ENCODE measurements at places on chromosomes 2 and 18.

DNA sequence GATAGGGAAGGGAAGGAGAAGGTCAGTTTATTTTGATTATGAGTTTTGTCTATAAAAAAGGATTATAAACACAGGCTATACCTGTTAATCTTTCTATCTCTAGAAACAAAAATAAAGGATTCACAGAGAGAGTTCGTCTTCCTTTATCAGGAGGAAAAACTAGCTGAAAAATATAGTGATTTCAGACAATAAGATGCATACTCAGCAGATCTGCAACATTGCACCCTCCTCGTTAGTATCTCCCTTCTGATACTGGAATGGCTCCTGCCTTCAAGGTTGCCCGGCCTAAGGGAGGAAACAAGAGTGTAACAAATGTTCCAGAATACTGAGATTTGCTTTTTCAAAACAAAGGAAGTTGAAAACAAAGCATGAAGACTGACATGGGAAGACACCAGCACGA, 48.7 kb upstream of the LRATD1 start:
- DNase-seq: no peak

- DNase-seq: no peak
Measured at GRCh38 chr2:168439536-168439935, 16.5 kb upstream of the CERS6 start.

GRCh38 chr18:46071653-46072375, at the start of gene PSTPIP2:
PSTPIP2 (minus strand) TSS chr18:46072260; CDS start chr18:46072188, 72 bp downstream.
- DNase-seq: no peak

DNA sequence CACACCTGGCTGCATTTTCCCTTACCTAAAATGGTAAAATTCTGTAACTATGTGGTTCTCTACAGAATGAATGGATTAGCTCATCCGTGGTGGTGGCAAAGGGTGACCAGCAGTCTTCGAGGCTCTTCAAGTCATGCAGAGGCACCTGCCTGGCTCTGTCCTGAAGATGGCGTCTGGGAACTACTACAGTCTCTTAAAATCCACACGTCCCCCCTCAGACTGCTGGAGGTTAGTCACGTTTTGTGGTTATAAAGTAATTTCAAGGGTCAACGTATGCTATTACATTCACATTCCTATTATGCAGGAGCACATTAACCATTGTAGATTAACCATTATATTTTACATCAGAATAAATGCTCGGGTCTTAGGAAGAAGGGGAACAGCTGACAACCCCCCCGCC, 616.7 kb downstream of the GALR1 start:
- no peak for DNase-seq

DNA sequence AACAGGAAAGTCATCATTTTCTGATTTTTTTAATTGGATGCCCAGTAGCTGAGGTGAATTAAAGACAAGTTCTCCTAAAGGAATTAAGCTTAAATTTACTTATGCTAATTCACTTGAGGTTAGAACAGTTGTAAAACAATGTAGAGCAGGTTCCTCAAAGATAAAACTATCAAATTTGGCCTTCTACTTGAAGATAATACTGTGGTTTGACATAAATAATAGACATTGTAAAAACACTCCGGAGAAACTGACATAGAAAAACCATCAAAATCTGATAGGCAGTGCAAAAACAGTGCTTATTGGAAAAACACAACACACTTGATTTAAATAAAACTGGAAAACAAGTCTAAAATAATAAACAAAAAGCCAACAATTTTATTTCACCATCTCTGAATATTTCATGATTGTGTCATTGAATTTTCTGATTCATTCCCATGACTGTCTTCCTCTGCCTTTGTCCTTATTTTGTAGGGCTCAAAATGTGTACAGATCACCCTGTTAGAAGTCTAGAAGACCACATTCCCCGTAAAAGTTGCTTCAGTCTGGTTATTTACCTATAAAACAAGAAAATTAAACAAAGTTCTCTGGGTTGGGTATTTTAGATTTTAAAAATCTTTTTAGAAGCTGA, 28.3 kb upstream of the SLC40A1 start:
- no peak for DNase-seq

DNA sequence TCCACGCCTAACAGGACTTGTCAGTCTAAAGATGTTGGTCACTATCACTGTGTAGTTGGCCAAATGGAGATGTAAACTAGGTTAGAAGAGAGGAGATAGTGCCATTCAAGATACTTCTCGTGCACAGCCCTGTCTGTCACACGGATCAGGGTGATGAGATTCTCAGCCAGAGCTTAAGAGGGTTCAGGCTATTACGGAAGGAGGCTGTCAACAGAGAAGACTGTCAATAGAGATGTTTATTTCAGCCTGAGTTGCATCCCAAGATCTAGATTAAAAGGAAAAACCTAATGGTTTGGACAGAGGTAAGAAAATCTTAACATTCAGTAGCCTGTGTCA, 83.4 kb downstream of the AAK1 start:
- no peak for DNase-seq

DNA sequence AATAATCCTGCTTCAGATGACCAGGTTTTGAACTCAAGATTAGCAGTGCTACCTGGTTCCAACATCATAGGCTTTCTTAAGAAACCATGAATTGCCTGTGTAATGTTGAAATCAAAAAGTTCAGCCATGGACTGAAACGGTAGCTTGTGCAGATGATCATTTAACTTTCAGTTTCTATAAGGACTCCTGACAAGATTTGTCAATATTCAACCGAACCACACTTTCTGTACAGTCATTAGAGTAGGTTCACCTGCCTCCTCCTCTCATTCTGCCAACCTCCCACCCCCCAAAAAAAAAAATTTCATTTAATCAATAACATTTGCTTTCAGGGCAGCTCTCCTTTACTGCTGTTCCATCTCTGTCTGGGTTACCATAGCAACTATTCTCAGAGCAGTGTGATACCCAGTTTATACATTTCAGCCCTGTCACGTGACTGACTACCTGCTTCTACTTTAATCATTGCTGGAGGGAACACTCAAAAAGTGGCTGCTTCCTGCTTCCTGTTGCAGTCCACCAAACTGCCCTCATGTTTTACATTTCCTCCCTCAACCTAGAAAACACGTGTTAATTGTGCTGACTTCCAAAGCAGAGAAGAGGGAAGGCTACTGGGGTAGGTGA, 275.5 kb downstream of the SS18 start:
- DNase-seq: no peak

- DNase-seq: no peak
Measured at GRCh38 chr2:218508299-218508698, 59.9 kb downstream of the USP37 start.

DNA sequence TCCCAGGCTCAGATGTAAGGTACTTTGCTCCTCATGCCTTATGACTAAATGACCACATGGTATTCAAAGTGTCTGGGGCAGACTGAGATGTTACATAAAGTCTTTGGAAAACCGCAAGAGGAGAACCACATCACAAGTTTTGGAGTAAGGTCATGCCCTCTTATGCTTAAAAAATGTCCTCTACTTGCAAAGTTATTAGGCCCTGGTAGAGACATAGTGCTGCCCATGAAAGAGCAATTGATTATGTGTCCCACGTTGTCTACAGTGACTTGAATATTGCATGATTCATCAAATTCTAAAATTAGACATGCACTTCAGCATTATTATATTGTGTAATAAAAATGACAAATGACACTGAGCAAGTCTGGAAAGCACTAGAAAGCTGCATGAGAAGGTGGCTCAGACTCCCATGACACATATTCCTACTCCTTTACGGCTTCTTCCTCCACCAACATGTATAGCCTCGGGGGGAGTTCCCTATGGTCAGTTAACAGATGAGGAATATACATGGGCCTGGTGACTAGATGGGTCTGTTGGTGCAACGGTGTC, 602.6 kb upstream of the VRK2 start:
- no peak for DNase-seq

DNA sequence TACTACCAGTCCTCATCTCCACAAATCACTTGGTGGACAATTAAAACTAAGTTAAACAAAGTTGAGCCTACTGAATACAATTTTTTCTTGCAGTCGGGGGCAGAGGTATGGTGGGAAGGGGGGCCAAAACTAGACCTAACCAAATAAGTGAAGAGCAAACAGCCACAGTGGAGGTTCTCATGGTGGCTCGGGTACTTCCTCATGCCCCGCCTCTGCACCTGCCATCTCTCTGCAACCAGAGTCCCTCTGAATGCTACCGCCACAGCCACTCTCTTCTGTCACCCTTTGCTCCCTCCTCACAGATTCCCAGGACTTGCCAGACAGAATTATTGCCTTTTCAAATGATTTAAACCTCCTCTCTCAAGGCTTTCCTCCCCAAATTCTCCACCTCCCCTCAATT, 204.2 kb downstream of the TMEM247 start:
- DNase-seq: no peak

GRCh38 chr2:120740765-120741524, 5.3 kb downstream of the GLI2 start:
- DNase-seq: no peak

DNA sequence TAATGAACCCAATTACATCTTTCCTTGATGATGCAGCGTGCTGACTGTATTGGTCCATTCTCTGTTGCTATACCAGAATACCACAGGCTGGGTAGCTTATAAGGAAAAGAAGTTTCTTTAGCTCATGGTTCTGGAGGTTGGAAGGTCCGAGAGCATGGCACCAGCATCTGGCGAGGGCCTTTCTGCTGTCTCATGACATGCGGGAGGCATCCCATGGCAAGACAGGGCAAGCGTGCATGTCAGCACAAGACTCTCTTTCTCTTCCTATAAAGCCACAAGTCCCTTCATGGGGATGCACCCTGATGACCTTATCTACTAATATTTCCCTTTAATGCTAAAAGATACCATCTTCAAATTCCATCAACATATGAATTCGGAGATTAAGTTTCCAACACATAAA, 122.8 kb upstream of the FHL2 start:
- no peak for DNase-seq

DNA sequence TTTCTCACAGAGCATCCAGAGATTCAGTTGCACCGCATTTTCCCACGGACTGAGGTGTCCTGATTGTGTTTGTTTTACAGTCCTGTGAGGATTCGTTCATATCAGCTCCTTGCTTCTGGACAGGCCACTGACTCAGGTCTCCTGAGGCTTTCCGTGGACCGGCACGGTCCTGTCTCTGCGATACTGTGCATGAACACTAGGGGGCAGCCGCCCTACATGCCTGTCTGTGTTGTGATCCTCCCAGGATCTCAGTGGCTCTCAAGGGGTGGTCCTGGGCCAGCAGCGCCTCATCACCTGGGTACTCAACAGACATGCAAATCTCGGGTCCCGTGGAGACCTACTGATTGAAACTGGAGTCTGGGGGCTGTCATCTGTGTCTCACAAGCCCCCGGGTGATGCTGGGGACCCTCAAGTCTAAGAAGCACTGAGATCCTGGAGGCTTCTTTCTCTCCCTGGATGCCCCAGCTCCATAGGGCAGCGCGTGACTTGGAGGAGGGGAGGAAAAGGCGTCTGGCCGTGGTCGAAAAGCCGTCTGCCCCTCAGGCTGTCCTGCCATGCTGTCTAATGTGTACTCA, 28.9 kb downstream of the IL1R2 start:
- no peak for DNase-seq

GRCh38 chr2:133157141-133157540, 411.1 kb downstream of the NCKAP5 start:
- no peak for DNase-seq

- no peak for DNase-seq
Measured at GRCh38 chr2:54161660-54162424, 46.4 kb downstream of the ACYP2 start.

DNA sequence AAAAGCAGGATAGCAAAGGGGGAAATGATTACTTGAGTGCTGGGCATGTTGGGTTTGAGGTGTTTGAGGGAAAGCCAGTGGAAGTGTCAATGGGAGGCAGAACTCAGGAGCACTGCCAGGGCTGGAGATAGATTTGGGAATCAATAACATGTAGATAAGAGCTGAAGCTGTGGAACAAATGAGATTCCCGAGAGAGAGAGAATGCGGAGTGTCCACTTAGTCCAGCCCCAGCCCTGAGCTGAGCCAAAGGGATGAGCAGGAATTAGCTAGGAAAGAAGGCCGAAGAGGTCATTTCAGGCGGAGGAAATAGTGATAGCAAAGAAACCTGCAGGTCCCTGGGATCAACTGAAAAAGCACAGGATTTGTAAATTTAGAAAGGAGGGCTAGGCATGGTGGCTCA, 21.2 kb upstream of the YES1 start:
- no peak for DNase-seq

DNA sequence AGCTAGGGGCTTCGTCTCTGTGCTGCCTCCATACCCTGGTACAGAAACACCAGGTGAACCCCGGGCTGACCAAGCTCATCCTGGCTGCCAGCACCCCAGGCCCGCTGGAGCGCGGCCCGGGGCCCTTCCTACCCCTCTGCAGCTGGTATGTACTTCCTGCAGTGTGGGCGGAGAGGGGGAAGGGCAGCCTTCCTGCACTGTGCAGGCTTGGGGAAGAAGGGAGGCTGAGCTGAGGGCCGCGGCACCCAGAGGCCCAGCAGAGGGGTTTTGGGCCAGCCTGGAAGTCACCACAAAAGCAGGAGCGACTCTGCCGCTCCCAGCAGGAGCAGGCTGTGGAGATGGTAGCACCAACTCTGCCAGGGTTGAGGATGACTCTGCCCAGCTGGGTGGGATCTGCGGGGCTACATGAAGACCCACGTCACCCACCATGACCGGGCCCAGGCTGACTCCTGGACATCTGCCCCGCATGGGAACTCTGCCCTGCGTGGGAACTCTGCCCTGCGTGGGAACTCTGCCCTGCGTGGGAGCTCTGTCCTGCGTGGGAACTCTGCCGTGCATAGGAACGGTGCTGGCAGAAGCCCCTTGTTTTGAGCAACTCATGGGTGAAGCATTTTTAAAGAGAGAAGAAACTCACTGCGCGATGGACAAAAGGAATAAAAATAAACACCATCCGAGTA, 273.3 kb downstream of the NDUFA10 start:
- no peak for DNase-seq

DNA sequence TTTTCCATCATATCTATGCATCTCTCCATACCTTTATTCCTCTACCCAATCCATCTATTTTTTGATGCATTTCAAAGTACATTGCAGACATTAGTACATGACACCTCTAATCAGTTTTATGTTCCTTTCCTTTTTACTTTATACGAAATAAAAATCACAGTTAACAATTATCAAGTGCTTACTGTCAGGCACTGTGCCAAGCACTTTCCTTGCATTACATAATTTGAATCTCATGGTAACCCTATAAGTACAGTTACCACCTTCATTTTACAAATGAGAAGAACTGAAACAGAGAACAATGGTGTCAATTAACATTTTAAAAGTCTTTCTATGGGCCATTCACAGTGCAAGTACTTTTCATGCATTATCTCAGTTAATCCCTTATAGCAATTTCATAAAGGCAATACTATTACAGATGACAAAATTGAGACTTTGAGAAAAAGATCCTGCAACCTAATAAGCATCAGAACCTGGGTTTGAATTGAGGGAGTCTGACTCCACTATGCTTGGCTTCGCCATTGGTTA, 544.4 kb upstream of the TNP1 start:
- no peak for DNase-seq

- DNase-seq: no peak
Measured at GRCh38 chr2:222115296-222115695, 183.5 kb downstream of the PAX3 start.

GRCh38 chr18:27794181-27794926, 382.6 kb downstream of the CDH2 start:
- no peak for DNase-seq

DNA sequence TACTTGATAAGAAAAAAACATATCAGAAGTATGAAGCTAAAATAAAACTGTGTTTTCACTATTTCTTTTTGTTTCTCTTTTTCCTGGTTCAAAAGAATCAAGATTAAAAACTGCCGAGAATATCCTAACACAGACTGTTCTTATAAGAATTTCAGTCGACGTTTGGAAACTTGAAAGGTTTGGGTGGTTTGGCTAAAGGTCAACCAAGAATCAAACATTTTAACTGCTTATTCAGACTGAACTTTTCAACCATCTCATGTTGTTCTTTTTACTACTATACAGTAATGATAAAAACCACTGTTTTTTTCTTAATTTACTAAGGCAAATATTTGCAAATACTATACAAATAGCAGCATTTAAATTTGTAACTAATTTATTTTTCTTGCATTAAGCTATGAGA, 308.5 kb upstream of the TFPI start:
- no peak for DNase-seq

Data from D721Med (cell line).